ENCODE measurements at places on chromosomes 2 and 18. TPM values are rescaled to one million over a fixed set of nuclear protein-coding genes. Genes with fewer than 3 reads are reported as not detected.

- no peak for DNase-seq
Measured at GRCh38 chr2:60317844-60318243, 235.6 kb downstream of the BCL11A start.

DNA sequence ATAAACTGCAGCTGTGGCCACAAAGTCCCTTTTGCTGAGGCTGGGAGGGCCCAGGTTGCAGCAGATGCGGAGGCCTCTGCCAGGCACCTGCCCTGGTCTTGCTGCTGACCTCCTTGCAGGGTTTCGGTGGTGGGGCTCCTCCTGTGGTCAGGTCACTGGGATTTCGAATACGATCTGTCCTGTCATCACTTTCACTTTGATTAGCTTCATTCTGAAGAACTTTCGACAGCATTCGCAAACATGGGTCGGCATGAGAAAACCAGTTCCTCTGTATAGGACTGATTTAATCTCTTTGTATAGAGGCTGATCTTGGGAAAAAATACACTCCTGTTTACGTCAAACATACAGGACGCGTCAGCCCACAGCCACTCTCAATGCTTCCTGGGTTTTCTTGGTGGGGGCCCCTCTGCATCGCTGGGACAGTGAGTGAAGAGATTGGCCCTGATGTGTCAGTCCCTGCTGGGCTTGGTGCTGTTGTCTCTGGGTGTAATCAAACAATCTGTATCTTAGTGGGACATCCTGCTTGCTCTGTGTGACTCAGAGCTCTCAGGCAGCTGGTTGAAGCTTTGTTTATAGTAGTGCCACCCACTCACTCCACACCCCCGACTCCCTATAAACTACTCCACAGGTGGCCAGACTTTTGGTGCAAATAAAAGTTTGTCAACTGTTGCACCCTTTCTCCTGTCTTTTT lies 209.4 kb upstream of the CXCR4 start:
- DNase-seq = no peak

DNA sequence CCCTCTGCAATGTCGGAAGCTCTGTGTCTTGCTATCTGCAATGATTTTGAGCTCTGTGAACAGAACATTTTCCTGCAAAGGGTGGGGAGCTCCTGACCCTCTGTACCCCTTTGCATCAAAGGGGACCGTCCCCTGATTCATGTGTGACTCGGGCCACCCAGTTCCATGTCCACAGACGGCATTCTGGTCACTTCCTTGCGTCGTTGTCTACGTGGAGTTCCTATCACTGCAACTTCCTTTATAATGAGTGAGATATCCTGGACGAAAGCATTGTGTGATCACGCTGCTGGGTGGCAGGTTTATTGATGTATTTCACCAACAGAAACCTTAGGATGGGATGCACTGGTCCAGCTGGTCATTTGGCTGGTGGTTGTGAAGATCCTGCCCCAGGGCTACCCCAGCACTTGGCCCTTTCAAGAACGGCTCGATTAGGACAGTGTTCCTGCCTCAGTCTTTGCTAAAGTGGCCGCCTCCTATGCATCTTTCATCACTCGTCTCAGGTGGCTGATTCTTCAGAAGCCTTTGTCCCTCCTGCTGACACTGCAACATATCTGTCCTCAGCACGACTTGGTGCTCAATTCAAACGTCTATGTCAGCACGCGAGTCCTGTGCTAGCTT lies 202.7 kb downstream of the ACKR3 start:
- DNase-seq = no peak

DNA sequence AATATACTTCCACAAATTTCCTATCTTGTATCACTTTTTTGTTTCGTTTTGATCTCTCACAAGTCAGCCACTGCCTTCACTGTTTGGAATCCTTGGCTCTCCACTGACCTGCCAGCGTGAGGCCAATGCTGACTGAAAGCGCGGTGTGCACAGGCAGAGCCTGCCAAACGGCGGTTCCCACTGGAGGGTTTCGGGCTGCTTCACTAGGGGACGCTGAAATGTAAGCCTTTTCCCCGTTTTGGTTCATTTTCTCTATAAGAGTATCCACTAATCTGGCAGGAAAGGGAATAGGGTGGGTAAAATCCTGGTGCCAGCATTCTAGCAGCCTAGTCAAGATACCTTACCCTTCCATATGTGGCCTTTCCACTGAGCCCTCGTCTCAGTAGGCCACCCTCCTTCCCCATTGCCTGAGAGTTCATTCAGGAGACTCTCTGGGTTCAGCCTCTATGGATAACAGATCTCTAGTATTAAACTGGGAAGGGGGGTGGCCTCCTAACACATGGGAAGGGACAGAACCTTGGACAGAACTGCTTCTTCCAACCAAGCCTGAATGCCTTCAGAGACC lies 91.5 kb downstream of the DYM start:
- peak; percentile 58 for DNase-seq

DNA sequence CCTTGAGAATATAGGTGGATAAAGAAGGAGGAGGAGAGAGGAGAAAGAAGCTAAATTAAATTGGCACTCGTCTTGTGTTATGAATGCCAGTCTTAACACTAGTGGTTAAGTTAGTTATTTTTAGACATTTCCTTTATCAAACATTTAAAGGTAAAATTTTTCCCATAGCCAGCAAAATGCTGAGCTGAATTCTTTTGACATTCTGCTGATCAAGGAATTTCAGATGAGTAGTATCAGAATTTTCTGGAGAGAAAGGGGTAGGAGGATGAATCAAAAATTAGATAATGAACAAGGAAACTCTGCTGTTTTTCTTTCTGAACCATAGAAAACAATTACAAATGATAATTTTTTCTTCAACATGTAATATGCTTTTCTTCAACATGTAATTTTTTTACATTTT lies 52.5 kb downstream of the ASXL3 start:
- DNase-seq = no peak

DNA sequence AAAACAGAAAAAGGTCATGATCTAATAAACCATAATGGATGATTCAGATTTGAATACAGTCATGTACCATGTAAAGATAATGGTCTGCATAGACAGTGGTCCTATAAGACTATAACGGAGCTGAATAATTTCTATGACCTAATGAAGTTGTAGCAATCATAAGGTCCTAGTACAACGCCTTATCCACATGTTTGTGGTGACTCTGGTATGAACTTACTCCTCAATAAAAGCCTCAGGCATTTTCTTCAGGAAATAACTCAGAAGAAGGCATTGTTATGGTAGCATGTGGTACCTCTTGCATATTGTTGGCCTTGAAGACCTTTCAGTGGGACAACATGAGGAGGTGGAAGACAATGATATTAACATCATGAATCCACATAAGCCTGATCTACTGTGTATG lies 883.3 kb downstream of the CNTNAP5 start:
- no peak for DNase-seq

DNA sequence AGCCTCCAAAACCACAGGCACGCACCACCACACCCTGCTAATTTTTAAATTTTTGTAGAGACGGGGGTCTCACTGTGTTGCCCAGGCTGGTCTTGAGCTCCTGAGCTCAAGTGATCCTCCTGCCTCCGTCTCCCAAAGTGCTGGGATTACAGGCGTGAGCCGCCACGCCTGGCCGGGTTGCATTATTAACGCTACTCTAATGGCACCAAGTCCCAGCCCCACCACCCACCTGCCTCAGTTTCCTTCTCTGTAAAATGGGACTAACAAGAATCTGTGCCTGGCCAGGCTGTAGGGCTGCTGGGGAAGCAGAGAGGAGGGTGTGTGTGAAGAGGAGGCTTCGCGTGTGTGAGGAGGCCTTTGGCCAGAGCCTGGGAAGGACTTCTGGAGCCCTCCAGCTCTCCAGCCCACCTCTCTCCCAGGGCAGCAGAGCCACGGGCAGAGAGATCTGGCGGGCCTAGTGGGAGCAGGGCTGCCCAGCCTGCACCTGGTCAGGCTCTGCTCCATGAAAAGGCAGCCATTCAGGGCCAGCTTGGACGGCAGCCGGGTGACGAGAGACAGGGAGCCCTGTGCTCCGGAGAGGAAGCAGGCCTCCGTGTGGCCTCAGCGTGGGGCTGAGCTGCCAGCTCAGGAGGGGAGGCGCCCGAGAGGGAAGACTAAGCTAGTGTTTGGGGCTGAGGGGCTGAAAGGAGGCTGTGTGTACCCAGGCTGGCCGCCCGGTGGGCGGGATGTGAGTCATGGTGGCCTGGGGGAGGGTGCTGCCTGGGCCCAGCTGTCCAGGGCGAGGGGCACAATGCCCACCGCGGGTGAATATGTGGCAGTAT lies 7.4 kb upstream of the B3GNT7 start:
- DNase-seq = peak; percentile 74

- DNase-seq = no peak
Measured at GRCh38 chr18:23922939-23923338, 91.6 kb upstream of the TTC39C start.

GRCh38 chr2:169139993-169140767 lies 70.8 kb downstream of the DHRS9 start:
- DNase-seq = no peak

DNA sequence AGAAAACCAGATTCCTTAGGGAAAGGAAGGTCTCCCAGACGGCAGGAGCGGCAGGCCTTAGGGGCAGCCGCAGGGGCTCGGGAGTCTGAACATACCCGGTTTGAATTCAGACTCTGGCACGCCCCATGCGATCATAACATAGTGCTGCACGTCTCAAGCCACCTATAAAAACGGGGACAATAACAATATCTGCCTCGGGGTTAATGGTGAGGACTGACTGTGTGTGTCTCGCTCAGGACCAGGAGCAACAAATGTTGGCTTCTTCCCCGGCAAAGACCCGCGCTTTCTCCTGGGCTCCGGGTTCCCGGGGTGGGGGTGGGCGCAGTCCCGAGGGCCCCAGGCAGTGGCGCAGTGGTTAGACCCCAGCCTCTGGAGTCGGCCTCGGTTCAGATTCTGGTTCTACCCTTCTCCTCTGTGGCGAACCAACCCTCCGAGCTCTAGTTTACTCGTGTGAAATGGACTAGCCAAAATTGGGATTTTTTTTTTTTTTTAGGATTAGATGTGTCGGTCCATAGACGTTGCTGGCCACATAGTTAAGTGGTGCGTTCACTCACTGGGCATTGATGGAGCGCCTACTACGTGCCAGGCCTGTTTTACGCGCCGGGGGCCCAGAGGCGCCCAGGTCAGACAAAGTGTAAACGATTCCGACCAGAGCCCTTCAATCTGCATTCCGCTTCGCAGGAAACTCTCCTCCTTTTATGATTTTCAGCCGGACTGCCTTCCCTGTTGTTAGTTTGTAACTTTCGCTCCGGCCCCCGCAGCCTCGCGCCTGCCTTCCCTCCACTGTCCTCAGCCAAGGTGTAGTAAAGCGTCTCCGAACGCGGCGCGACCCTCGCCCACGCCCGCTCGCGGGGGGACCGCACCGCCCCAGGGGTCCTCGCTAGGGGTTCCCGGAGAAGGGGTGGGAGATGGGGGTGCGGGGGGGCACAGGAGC lies 820 bp upstream of the SH3BP4 start:
- peak; percentile 82 for DNase-seq

- no peak for DNase-seq
Measured at GRCh38 chr2:86036669-86037138, 69.0 kb downstream of the POLR1A start.

DNA sequence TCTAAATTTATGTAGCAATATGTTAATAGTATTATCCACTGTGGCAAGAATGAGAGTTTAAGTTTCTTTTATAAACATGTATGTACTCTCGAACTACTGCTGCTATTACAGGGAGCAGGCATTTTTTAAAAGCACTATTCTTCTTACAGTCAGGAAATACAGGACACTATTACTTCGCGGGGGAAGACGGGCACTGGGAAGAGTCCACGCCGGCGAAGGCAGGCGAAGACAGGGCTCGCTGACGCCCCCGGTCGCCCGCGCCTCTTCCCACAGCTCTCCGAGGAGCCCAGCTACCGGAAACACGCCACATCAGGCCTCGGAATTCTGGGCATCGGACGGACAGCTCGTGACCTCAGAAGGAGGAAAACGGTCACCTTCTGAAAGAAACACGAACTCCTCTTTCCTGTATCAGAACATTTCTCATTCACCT lies 90.2 kb downstream of the FAM161A start:
- DNase-seq = peak; percentile 94

- no peak for DNase-seq
Measured at GRCh38 chr18:36328385-36328858, 30.9 kb downstream of the FHOD3 start.

GRCh38 chr2:236180831-236181453 lies 12.8 kb upstream of the GBX2 start:
- DNase-seq = no peak

- DNase-seq = no peak
Measured at GRCh38 chr2:118697781-118698180, 149.7 kb downstream of the EN1 start.

DNA sequence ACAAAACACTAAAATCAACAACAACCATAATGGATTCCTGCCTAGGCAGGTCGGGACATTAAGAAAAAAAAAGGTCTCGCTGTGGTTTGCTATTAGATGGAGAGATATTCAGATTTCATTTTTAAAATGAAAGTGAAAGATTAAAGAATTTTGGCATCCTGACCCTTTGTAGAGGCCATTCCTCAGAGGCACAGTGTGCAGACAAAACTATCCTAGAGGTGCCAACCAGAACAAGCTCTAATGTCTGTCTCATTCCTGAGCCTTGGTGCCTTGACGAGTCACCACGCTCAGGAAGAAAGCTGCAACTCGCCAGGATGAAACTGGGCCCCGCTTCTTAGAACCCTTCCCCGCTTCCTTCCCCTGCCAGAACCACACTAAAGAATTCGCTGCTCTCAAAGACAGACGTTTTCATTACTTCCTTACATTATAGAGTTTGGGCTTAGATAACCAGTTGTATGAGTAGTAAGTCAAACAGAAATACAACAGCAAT lies 156.0 kb downstream of the TGIF1 start:
- DNase-seq = no peak

GRCh38 chr2:65914244-65914786 lies 481.9 kb upstream of the SPRED2 start:
- no peak for DNase-seq

DNA sequence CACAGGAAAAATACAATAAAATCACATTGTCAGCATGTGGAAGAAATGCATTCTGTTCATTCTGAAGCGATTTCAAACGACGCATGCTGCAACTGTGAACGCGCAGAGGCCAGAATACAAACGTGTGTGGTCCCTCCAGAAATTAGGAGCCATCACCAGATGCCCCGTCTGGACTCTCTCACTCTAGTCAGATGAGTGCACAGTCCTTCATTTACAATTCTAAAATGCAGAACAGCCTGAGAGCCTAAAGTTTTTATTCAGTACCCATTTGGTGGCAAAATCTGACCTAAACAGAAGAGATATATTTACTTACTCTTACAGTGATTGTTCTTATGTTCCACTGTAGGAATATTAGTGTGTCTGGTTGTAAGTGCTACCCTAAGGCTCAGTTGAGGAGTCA lies 36.6 kb downstream of the FAM228A start:
- no peak for DNase-seq

- peak; percentile 83 for DNase-seq
Measured at GRCh38 chr2:119011162-119011909, 69.3 kb downstream of the MARCO start.

The NR4A2 gene
- 62.0 TPM for total RNA-seq

The SCYGR4 gene
- not detected for total RNA-seq

The COBLL1 gene
- 63.5 TPM for total RNA-seq

The CACNB4 gene
- total RNA-seq = 5.0 TPM

The KLHL41 gene
- total RNA-seq = 0.87 TPM

The BBS5 gene
- total RNA-seq = 10.6 TPM

The IL36B gene
- total RNA-seq = not detected

The TRABD2A gene
- 1.1 TPM for total RNA-seq

The TEKT4 gene
- total RNA-seq = not detected

The FAHD2A gene
- 23.3 TPM for total RNA-seq

The WNT6 gene
- 2.1 TPM for total RNA-seq

The PTPRN gene
- total RNA-seq = 0.39 TPM

The C2orf78 gene
- total RNA-seq = not detected

The FBLN7 gene
- 4.5 TPM for total RNA-seq
